ENCODE measurements at places on chromosomes 5 and 9.

DNA sequence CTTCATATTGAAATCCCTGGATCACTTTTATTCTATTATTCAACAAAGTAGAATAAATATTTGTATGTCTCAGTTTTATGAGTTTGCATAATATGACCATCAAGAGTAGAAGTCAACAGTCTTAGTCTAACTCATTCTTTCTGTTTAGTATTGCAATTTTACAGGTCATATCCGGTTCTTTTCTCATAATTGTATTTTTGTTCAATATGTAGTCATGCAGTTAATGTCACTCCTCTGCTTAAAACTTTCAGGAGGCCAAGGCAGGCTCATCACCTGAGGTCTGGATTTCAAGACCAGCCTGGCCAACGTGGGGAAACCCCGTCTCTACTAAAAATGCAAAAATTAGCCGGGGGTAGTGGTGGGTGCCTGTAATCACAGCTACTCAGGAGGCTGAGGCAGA lies 148.4 kb upstream of the TRPM3 start:
- no peak for DNase-seq

- no peak for DNase-seq
These were observed 35.1 kb upstream of the CCDC152 start for GRCh38 chr5:42721484-42721883.

GRCh38 chr5:149030838-149031397 lies 31.9 kb downstream of the SH3TC2 start:
- DNase-seq, result no peak

GRCh38 chr9:120628207-120628924 lies 48.4 kb upstream of the CDK5RAP2 start:
- DNase-seq, result no peak
